ENCODE measurements at places on chromosomes 12 and 14.

DNA sequence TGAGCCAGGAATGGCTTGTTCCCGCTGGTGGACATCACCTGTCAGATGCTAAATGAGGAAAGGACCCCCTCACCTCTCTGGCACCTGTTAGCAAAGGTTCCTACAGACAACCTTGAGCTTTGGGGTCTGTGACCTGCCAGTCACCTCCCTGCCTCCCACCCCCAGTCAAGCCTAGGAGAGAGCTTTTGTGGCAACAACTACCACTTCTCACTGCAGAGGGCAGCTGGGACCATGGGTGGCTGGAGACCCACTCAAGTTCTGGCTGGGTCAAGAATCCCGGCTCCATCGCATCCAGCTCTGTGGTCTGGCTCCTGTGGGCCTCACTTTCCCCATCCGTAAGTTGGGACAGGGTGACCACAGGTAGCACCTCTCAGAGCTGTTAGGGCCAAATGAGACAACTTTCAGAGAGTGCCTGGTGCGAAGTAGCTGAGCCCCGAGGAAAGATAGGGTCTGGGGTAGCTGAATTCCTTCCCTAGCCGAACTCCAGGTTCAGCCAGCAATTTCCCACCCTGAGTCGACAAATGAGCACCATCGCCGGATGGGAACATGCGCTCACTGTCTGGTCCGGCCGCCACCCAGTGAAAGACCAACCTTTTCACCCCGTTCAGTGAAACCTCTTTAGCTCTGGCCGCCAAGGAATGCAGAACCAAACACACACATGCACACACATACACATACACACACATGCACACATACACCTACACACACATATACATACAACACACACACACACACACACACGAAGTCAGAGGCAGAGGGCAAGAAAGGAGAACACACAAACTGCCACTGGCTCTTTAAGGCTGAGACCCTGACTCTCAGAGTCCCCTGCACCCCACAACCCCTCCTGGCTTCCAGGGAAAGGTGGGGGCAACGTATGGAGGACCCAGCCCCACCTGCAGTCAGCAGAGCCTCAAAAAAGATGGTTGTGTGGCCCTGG is 1.9 kb downstream of the TMEM119 start:
- no peak for DNase-seq

- no peak for DNase-seq
These were observed 173.6 kb upstream of the MGAT4C start for GRCh38 chr12:86429824-86430223.

- DNase-seq: no peak
These were observed 110.2 kb downstream of the ALX1 start for GRCh38 chr12:85390266-85390665.

- DNase-seq: no peak
These were observed 220.4 kb upstream of the GARIN6 start for GRCh38 chr12:99427104-99427503.

DNA sequence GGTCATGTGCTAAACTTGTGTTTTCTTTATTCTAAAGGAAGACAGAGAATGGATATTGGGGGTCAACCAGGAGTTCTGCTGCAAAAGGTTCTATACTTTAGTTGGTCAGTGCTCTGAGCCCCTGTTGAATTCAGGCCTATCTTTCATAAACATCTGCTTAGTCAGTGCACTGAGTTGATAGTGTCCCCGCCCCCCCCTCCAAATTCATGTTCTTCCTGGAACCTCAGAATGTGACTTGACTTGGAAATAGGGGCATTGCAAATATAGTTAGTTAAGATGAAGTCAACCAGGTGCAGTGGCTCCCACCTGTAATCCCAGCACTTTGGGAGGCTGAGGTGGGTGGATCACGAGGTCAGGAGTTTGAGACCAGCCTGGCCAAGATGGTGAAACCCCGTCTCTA is 23.3 kb downstream of the CHST11 start:
- no peak for DNase-seq
